Fibroblast of mammary gland (primary cell): ENCODE measurements at places on chromosomes 7 and 10.
A peak's percentile ranks its signal among the peaks of the same experiment; 100 is the strongest.

- peak; percentile 8 for DNase-seq
These were observed 49.4 kb downstream of the MRPL32 start for GRCh38 chr7:42981601-42982000.

DNA sequence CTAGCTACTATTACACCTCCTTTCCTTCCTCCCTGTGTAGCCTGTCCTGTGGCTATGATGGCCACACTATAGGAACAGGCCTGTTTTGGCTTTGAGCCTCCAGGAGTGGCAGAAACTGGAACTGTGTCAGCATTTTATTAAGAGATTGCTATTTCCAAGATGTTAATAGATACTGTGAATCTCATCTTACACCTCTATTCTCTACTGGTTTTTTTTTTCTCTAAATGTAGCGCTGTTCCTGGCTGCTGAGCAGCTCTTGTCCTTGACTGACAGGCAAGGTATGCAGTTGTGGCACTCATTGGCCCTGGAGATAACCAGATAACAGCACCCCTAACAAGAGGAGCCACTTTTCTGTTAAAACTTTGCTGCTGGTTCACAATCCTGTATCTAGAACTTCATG, 119.5 kb downstream of the EXOC4 start:
- DNase-seq, result no peak

DNA sequence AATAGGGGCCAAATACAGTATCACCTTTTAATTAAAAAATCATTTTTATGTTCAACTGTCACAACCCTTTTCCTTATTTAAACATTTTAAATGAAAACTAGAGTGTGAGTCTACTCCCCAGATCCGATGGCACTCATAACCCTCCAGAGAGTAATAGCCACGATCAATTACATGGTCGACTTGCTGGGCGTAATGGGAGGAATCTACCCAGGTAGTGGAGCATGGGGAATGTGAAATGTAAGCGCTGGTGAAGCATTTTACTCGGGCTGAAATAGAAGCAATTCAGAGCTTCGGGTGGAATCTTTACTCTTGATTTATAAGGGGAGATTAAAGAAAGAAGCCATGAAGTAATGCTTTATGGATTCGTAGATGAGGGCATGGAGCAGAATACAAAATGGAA, 321.9 kb downstream of the ACTR3B start:
- no peak for DNase-seq

DNA sequence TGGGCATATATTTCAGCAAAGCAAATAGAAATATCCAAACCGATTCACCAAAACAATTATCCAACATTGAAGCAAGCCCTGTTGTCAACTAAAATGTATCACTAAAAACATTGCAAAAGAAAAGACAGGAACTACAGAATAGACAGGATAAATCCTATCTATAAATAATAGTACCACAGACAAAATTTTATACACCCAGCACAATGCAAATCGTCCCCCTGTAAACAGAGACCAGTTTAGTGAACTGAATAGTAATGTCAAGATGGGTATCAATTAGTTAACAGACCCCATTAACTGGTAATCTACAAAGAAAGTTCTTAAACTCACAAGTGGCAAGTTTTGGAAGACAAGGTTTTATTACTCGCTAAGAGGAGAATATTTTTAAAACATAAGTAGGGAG, 4.0 kb downstream of the ZC3HAV1 start:
- DNase-seq, result no peak

GRCh38 chr7:55065079-55065478, 46.3 kb downstream of the EGFR start:
- DNase-seq, result peak; percentile 100

DNA sequence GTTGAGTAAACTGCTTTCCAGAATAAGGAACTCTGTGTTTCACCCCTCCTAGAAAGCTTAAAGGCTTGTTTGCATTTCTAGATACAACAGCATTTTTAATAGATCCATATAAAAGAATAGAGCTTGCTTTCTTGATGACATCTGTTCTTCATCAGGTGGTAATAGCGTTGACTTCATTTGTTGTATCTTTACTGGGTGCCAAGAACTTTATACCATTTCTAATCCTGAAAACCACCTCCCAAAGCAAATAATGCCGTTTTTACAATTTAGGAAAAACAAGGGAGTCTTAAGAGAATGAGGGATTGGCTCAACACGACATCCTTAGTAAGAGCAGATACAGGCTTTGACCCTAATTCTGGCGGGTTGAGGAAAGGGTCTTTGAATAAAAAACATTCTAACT, 993.4 kb downstream of the TYW1 start:
- DNase-seq, result no peak

- no peak for DNase-seq
These were observed 30.2 kb downstream of the ACADSB start for GRCh38 chr10:123038782-123039631.

GRCh38 chr10:78410046-78410965, 376.6 kb downstream of the RPS24 start:
- DNase-seq, result no peak
